ENCODE measurements at places on chromosomes 16 and 17.
A peak's percentile ranks its signal among the peaks of the same experiment; 100 is the strongest.

- no peak for DNase-seq
These were observed 1.9 kb upstream of the GGT6 start for GRCh38 chr17:4562015-4562969.

DNA sequence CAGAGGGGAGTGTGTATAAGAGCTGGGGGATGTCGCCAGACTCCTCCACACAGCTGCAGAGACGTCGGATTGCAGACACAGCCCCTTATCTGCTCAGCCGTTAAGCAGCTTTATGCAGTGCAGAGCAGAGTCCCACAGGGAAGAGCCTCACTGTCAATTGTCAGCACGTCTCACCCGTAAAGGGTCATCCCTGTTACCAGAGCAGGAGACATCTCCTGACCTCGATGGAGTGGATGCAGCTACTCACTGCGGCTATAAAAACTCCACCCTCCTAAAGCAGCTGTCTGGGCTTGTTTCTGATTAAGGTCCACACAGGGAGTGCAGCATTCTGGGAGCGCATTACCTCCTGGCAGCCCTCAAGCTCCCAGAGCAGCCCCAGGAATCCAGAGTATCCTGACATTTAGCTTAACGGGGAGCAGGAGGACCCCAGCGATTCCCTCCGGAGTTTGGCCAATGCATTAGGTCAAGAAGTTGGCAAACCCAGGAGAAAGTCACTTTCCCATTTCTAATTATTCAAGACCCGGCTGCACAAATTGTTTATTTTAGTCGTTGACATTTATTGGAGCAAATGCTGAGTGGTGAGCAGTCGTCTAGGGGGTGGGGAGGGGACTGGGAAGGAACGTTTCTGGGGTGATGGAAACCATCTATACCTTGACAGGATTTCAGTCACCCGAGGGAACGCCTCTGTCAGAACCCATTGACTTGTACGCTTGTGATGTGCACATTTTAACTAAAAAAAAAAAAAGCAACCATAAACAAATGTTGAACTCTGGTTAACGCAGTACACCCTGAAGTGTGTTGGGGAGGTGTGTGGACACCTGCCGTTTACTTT, 100.0 kb upstream of the ZNF469 start:
- no peak for DNase-seq

- no peak for DNase-seq
These were observed 8.7 kb downstream of the FMNL1 start for GRCh38 chr17:45230410-45230786.

DNA sequence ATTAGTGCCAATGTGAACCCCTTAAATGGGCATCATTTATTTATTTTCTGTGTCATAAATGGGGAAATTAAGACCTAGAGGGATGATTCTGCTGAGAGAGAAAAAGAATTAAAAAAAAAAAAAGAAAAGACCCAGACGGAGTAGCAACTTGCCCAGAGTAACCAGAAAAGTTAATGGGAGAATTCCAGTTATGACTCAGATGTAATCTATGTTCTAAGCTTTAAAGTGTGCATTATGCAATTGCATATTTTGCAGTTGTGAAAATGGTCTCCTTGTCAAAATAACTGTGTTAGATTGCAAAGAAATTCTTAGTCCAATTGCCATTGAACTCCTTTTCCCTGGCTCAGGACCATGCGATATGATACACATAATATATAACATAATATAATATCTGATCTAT, 38.6 kb upstream of the TBX2 start:
- DNase-seq, result no peak

GRCh38 chr16:87044829-87045228, 272.4 kb downstream of the C16orf95 start:
- no peak for DNase-seq

DNA sequence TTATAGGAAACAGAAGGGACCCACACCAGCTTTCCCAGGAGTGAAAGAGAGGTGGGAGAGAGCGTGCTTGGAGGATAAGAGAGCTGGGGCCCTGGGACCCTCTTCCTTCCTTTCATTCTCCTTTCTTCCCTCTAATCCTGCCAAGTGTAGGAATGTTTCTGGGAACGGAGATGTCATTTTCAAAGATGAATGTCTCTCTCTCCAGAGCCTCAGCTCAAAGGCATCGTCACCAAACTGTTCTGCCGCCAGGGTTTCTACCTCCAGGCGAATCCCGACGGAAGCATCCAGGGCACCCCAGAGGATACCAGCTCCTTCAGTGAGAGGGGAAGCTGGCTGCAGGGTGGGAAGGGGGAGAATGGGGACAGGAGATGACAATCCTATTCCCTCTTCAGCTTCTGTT, 2.0 kb downstream of the FGF11 start:
- no peak for DNase-seq

GRCh38 chr17:18356624-18357023, 6.7 kb downstream of the SHMT1 start:
- no peak for DNase-seq

- DNase-seq, result no peak
These were observed 32.3 kb downstream of the GRB7 start for GRCh38 chr17:39769974-39770587.

DNA sequence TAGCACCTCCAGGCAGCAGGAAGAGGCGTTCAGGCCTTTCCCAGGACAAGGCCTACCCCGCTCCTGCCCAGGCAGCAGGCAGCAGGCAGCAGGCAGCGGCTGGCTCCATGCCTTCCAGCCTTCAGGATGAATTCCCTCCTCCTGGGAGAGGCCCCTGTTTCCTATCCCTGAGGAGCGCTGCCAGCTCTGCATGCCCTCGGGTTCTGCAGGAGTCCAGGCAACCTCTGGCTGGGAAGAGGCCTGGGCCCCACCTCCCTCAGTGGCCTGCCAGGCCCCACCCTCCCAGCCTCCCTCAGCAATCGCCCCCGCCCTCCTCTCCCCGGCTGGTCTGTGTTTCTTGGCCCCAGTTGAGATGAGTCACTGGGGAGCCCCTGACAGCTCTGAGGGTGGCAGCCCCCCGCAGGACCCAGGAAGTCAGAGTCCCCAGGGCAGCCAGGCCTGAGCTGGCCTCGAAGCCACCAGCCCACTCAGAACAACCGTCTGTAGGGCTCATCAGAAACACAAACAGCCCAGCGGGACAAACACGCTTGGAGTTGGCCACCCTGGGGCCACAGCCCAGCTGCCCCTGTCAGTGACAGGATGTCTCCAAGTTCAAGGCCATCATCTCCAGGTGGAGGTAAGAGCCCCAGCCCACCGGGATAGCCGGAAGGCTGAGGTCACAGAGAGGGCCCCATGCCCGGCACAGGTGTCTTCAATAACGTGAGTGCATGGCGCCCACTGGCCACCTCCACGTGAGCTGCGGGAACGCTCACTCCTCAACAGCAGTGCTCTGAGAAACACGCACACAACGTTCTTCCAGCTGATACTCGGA, 39.5 kb upstream of the CIBAR2 start:
- no peak for DNase-seq

DNA sequence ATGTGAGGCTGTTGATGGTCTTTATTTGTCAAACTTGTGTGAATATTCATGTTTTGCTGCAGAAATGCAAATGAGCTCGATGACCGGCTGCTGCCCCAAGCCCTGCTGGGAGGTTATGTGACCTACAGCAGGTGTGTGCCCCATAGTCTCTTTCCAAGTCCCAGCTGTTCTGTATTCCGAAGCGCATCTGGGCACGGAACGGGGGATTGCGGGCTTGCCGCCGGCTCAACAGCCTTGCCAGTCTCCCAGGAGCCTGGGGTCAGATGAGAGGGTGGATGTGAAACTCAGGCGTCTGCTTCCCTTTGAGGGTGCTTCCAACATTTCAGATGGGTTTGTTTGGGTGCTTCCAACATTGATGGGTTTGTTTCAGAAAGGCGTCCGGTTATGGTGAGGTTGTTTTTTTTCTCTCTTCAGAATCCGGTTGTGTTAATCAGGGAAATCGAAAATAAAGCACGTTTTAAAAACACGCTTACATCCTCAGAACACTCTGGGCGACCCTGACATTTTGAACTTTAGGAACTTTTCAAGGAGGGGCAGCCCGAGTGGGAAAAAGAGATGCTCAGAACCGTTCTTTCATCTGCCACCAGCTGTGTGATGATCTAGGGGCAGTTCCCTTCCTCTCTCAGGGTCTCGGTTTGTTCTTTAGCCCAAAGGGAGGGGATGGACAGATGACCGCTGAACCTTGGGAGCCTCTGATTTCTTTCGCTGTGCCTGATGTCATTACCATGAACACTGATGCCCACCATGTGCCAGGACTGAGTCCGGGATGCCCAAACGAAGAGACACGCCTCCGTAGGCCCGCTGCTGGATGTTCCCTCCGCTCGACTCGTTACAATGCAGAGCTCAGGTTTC, 47.8 kb upstream of the AMZ2 start:
- no peak for DNase-seq

- DNase-seq, result no peak
These were observed 53.8 kb downstream of the CEP112 start for GRCh38 chr17:66138120-66138519.

- no peak for DNase-seq
These were observed 18.3 kb upstream of the CCL5 start for GRCh38 chr17:35898283-35899070.

DNA sequence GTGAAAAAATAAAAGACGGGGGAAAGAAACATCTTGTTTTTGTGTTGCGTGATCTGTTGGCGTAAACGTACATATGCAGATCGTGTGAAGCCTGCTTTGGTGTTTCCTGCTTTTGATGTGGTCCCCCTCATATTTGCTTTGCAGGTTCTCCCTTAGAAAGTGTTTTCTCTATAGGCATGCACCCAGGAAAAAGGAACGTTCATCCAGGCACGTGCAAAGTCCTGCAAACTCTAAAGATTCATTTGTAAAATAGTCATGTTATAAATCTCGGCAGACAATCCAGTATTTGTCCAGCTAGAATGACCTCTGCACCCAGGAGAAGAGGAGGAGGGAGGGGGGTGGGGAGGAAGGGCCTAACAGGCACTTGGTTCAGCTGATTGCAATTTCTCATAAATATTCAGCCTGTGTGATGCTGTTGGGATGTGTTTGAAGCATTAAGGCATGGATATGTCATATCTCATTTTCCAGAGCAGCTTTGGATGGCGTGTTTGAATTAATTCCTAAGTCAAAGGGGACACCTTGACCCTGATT, 40.3 kb upstream of the DDX52 start:
- no peak for DNase-seq

DNA sequence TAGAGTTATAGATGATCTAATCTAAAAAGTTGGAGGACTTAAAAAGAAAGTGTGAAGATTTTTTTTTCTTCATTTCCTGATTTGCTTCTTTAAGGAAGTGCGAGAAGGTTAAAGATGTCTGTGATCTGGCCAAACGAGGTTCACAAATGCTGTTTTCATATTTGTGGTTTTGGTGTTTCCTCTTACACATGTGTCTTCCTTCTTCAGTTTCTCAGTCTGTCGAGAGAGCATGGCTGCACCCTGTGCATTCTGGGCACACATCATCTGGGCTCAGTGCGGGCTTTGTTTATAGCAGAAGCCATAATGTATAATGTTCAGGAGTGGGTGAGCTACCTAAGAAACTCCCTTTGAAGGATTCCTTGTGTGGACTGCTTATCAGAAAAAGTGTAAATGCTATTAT, 260.4 kb upstream of the TBX2 start:
- DNase-seq, result peak; percentile 67

- DNase-seq, result no peak
These were observed 17.9 kb downstream of the NSRP1 start for GRCh38 chr17:30134551-30134950.

GRCh38 chr17:7711051-7711755, 6.2 kb downstream of the EFNB3 start:
- DNase-seq, result no peak

GRCh38 chr17:61426482-61427304, 25.5 kb upstream of the TBX4 start:
- no peak for DNase-seq

GRCh38 chr16:57032346-57032745, 43.0 kb downstream of the NLRC5 start:
- no peak for DNase-seq

DNA sequence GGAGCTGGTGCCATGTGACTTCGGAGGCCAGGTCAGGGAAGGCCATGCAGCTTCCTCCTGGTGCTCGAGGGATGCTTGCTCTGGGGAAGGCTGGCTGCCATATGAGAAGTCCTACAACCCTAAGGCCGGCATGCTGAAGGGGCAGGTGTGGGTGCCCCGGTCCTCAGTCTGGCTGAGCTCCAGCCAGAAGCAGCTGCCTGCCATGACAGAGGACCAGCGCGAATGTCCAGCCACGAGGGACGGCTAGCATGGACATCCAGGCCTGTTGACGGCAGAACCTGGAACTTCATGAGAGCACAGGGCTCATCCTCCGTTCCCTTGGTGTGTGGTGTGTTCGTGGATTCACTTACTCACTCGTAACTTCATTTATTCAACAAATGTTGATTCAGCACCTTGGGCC, 140.6 kb downstream of the IRF8 start:
- no peak for DNase-seq

DNA sequence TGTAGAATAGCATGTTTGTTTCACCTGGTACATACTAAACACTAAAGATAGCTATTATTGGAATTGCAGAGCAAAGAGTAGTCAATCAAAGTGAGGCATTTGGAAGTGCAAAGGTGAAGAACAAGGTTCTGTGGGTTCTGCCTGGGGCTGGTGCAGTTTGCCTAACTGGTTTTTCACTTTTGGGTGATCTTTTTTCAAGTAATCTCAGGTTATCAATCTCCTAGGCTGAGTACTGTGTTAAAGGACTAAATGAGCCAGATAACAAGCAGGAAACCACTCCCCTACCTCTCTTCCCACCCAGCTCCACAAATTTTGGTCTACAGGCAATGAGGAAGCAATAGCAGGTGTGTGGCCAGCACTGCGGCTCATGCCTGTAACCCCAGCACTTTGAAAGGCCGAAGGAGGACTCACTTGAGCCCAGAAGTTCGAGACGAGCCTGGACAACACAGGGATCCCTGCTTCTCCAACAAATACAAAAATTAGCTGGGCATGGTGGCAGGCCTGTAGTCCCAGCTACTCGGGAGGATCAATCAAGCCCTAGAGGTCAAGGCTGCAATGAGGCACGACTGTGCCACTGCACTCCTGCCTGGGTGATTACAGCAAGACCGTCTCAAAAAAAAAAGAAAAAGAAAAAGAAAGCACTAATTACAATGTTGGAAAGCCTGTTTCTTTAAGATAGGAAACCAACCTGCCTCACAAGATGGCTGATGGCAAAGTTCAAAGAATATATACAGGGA, 2.0 kb upstream of the NTAN1 start:
- DNase-seq, result no peak

DNA sequence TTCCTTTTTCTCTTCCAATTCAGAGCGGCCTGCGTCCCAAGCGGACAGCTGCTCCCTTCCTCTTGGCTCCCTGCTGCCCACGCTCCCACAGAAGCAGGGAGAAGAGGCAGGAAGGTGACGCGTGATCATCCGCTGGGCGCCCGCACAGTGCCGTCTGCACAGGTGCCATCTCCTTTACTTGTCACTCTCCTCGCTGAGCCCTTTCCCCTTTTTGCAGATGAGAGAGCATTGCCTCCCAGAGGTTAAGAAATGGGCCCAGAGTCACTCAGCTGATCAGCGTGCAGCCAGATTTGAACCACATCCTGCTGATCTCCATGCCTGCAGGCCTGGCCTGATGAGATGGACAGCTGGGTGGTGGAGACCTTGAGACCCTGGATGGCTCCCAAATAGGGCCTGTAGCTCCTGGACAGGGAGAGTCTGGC, 299.8 kb downstream of the SEC14L1 start:
- DNase-seq, result no peak

GRCh38 chr16:85285681-85286065, 173.4 kb upstream of the CIBAR2 start:
- DNase-seq, result no peak

GRCh38 chr16:73347500-73348375, 299.8 kb upstream of the ZFHX3 start:
- DNase-seq, result no peak
